Fibroblast of lung (primary cell): ENCODE measurements at places on chromosomes 5 and 9.
A peak's percentile ranks its signal among the peaks of the same experiment; 100 is the strongest.

- H3K4me1 ChIP-seq: no peaks in the 10 kb centered on the region
- H3K4me3 ChIP-seq: no peak overlapping the region
- no peak for DNase-seq
- H3K27me3 ChIP-seq: no peaks in the 10 kb centered on the region
- no peak overlapping the region for H3K27ac ChIP-seq
These were observed 56.2 kb downstream of the SSBP2 start for GRCh38 chr5:81694726-81695125.

DNA sequence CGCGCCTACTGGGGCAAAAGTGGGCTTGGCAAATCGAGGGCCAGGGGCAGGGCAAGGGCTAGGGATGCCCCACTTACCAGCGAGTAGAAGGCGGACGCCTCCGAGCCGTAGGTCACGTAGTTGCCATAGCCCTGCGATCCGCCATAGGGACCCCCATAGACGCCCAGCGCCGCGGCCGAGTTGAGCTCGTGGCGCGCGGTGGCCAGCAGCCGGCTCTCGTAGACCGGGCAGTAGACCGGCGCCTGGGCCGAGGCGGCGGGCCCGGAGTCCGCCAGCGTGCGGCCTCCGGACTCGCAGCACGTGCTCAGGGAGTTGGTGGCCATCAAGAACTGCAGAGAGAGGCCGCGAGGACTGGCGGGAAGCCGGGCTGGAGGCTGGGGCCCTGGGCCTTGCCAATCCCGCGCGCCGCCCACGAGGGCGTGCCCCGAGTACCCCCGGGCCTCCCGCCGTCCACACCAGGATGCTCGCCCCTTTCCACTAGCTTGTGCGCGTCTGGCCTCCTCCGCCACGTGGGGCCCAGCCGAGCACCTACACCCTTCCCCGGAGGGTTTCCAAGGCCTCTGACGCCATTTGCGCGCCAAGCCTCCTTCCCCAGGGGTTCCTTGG, 891 bp downstream of the IRX4 start:
- H3K27me3 ChIP-seq: peaks cover 82% of the 10 kb centered on the region
- H3K4me1 ChIP-seq: no peaks in the 10 kb centered on the region
- H3K27ac ChIP-seq: no peak overlapping the region
- no peak overlapping the region for H3K4me3 ChIP-seq
- no peaks in the 10 kb centered on the region for H3K36me3 ChIP-seq
- DNase-seq: no peak

DNA sequence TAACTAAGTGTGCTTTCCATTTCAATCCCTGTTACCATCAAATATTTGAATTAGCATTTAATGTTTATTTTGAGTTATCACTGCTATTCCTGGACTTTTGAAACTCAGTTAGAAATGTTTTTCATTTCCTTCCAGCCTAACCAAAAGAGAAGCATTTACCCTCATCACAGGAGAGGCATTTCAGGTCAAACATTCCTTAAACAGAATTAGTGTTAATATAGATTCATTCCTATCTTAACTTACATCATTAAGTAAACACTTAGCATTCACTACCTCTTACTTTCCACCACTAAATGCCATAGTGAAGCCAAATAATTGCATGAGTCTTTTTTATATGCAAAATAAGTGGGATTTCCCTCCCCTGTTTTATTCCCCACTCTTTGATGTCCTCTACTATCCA, 136.6 kb upstream of the OR13F1 start:
- DNase-seq: peak; percentile 1
- H3K27me3 ChIP-seq: no peaks in the 10 kb centered on the region
- H3K4me1 ChIP-seq: no peaks in the 10 kb centered on the region
- no peak overlapping the region for H3K4me3 ChIP-seq
- H3K27ac ChIP-seq: no peak overlapping the region

- peaks cover 23% of the 10 kb centered on the region for H3K36me3 ChIP-seq
- H3K4me1 ChIP-seq: peaks cover 8% of the 10 kb centered on the region
- no peak overlapping the region for H3K27ac ChIP-seq
- no peak for DNase-seq
These were observed 19.6 kb downstream of the CLPTM1L start for GRCh38 chr5:1325191-1325741.

- no peak overlapping the region for H3K27ac ChIP-seq
- H3K4me3 ChIP-seq: no peak overlapping the region
- DNase-seq: no peak
- H3K36me3 ChIP-seq: no peaks in the 10 kb centered on the region
These were observed 76.9 kb upstream of the NEURL1B start for GRCh38 chr5:172564188-172564587.

DNA sequence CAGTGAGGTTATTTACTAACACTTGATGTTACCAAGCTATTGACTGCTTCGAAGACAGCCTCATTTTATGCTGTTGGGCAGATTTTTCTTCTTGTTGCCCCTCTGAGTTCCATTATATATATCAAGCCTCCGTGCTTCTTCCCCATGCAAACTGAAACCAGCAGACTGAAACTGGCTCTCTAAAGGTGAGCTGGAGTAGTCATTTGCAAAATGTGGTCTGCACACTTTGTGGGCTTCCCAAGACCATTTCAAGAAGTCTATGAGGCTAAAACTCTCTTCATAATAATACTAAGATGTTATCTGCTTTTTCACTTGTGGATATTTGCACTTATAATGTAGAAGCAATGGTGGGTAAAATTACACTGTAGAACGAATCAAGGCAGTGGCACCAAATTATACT, 13.9 kb downstream of the SLC36A1 start:
- peaks cover 4% of the 10 kb centered on the region for H3K36me3 ChIP-seq
- no peak for DNase-seq

- no peaks in the 10 kb centered on the region for H3K36me3 ChIP-seq
- no peak overlapping the region for H3K4me3 ChIP-seq
- DNase-seq: no peak
- no peaks in the 10 kb centered on the region for H3K27me3 ChIP-seq
These were observed 32.4 kb downstream of the MYO10 start for GRCh38 chr5:16903480-16904300.

- H3K4me3 ChIP-seq: no peak overlapping the region
- no peak overlapping the region for H3K27ac ChIP-seq
- H3K27me3 ChIP-seq: no peaks in the 10 kb centered on the region
- H3K36me3 ChIP-seq: no peaks in the 10 kb centered on the region
- no peaks in the 10 kb centered on the region for H3K4me1 ChIP-seq
These were observed 1.6 kb downstream of the PKD2L2 start for GRCh38 chr5:137890845-137891244.

DNA sequence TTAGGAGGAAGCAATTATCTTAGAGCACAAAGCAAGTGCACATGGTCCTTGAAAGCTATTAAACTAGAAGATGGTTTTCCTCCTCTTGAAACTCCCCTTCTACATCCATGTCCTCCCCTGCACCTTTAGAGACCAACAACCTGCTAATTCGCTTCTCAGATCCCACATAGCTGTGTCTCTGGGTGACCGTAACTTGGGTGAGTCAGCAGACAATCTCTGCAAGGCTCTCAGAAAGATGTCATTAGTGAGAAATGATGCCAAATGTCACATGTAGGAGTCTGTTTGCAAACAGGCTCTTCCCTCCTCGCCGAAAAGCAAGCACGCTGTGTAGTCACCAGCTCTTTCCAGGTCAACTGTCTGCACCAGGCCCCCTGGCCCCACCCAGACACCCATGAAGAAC, 291.8 kb downstream of the SLIT3 start:
- no peak overlapping the region for H3K4me3 ChIP-seq
- no peaks in the 10 kb centered on the region for H3K4me1 ChIP-seq
- no peak overlapping the region for H3K27ac ChIP-seq
- peak; percentile 61 for DNase-seq

GRCh38 chr9:106798016-106798799, 64.8 kb upstream of the ZNF462 start:
- no peaks in the 10 kb centered on the region for H3K27me3 ChIP-seq
- H3K4me1 ChIP-seq: peaks cover 8% of the 10 kb centered on the region
- DNase-seq: no peak
- H3K27ac ChIP-seq: no peak overlapping the region

DNA sequence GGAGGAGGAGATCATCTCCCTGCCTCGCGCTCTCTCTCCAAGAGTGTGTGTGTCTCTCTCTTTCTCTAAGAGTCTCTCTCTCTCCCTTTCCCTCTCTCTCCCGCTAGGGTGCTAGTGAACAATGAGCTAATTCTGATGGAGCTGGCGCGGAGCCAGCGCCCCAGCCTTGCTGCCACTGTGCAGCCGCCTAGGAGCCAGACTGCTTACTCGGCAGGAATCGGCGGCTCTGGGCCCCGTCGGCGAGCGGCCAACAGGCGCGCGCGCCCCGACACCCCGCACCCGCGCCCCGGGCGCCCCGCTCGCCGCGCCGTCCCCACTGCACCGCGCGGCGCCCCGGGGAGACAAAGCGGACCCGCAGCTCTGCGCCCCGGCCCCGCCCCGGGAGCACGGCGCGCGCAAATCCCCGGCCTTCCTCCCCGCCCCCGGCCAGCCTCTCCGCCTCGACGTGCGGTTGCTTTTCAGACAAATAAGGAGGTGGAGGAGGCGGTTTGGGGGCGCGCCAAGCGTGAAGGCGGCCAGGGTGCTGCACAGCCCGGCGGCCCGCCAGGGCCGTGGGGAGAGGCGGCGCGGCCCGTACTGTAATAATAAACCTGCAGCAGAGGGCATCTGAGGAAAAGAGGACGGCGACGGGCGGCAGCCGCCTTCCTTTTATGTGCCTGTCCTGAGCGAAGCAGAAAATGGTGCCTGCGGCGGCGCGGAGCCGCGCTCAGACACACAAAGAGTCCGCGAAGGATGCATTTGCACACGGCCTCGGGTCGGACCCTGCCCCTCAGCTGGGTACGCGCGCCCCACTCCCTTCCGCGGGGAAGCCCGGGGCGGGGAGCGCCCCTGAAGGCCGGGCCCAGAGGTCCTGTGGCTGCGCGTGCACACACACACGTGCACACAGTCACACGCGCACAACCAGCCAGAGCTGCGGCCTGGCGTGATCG, 625 bp upstream of the NREP start:
- H3K27me3 ChIP-seq: no peaks in the 10 kb centered on the region
- no peaks in the 10 kb centered on the region for H3K36me3 ChIP-seq
- H3K27ac ChIP-seq: peak overlapping the region; percentile 81

- H3K4me1 ChIP-seq: no peaks in the 10 kb centered on the region
- H3K27me3 ChIP-seq: no peaks in the 10 kb centered on the region
- H3K27ac ChIP-seq: no peak overlapping the region
- H3K4me3 ChIP-seq: no peak overlapping the region
- DNase-seq: peak; percentile 89
- H3K36me3 ChIP-seq: no peaks in the 10 kb centered on the region
These were observed 205.6 kb upstream of the ADAMTSL1 start for GRCh38 chr9:18268381-18268780.

DNA sequence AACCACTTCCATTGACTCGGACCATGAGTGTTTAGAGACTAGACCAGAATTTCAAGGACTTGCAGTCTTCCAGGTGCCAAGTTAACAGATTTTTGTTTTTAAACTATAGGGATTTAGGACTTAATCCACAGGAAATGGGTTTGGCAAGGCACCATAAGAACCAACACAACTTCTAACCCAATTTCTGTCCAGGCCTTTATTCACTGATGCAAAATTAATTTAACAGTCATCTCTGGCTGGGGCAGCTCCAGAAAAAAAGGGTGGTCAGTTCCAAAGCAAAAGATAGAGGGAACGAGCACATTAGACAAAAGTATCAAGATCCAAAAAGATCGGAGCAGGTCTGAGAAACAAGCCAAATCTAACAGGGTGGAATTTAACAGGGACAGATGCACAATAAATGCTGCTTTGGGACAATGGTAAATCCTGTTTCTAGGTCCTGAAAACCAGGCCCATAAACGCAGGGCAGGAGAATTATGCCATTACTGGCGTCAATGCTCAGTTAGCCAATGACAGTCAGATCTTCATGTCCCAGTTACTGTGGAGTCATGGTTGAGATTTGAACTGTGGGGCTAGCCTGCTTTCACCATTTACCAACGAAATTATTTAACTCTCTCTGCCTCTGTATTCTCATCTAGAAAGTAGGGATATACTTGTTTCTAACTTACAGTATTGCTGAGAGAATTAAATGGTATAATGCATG, 590.8 kb upstream of the BRINP1 start:
- H3K4me3 ChIP-seq: no peak overlapping the region
- H3K4me1 ChIP-seq: peaks cover 7% of the 10 kb centered on the region
- no peaks in the 10 kb centered on the region for H3K27me3 ChIP-seq
- H3K27ac ChIP-seq: no peak overlapping the region

DNA sequence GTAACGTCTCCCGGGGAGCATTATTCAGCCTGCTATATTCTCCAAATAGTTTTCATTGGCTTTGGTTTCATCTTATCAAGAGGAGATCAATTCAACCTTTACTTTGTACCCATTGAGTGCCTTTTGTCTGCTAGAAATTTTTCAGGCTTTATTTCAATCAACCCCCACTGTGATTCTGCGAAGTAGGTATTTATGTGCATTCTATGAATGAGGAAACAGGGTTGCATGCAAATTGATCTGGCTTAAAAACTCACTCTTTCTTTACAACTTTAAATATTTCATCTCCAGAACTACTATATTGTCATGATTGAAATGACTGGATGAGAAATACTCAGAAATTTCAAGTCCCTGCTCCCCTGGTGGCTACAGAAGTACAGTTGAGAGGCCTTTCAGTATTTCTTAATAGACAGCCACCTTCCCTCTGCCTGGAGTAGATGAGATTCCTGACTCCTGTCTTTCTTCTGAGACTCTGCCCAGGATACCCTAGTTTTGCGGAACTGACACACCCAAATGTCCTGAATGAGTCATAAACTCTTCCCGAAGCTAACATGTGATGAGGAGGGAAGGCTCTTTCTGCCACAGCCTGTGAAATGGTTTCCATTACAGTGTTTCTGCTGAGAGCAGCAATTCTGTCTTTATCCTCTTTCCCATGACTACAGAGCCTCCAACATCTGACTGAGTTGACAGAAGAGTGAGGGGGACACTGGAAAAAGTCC, 52.6 kb upstream of the TNC start:
- peaks cover 11% of the 10 kb centered on the region for H3K4me1 ChIP-seq
- H3K27ac ChIP-seq: no peak overlapping the region
- no peak overlapping the region for H3K4me3 ChIP-seq
- DNase-seq: peak; percentile 68
- no peaks in the 10 kb centered on the region for H3K27me3 ChIP-seq

DNA sequence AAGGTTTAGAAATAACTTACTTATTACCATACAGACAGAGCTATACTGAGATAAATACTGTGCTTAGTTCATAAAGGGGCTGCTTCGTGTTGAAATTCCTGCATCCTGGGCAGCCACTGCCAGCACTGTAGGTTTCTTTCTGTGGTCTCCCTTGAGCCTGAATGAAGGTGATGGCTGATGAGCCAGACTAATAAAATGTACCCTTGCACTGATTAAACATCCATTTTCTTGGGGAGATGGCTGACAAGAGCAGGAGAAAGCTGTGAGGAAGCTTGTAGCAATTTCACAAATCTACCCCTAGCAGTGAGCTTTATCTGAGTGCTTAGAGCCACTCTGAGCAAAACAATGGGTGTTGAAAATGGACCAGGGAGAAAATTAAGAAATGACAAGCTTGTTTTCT, 23.3 kb upstream of the ZSWIM6 start:
- peaks cover 30% of the 10 kb centered on the region for H3K4me1 ChIP-seq
- no peaks in the 10 kb centered on the region for H3K27me3 ChIP-seq
- H3K4me3 ChIP-seq: no peak overlapping the region
- DNase-seq: peak; percentile 74
- no peak overlapping the region for H3K27ac ChIP-seq

DNA sequence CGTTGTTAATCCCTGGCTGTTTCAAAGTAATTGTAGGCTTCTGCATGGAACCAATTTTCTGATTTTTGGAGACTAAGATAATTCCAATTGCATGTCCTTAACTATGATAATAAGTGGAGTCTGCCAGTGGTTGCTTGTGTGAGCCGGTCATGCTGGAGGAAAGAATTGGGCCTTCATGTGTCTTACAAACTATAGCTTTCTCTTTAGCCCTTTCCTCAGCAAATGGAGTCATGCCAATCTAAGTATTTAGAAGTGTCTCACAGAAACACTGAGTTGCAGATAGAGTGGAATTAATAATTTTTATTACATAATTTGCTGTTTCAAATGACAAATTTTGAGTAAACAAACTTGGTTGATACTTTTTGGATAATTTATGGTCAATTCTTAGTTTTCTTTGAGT, 200.4 kb downstream of the FBXL7 start:
- no peak overlapping the region for H3K4me3 ChIP-seq
- no peak for DNase-seq
- H3K27ac ChIP-seq: no peak overlapping the region
- H3K4me1 ChIP-seq: no peaks in the 10 kb centered on the region
